ENCODE measurements at places on chromosomes 7 and 10.

GRCh38 chr7:128021366-128021765 is 9.9 kb downstream of the LRRC4 start:
- no peak for DNase-seq

DNA sequence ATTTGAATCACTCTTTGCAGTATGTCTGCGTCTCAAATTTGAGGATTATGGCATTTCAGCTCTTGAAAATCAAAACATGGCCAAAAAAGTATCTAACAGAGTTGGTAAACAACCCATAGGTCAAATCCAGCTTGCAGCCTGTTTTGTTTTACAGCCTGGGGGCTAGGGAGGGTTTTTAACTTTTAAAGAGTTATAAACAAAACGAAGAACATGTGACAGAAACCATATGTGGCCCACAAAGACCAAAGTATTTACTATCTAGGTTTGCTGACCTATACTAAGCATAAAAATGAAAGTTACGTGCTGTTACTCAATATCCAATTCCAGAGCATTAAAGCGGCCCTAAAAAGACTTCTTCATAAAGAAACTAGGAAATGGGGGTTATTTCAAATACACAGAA is 55.5 kb upstream of the STARD3NL start:
- no peak for DNase-seq

DNA sequence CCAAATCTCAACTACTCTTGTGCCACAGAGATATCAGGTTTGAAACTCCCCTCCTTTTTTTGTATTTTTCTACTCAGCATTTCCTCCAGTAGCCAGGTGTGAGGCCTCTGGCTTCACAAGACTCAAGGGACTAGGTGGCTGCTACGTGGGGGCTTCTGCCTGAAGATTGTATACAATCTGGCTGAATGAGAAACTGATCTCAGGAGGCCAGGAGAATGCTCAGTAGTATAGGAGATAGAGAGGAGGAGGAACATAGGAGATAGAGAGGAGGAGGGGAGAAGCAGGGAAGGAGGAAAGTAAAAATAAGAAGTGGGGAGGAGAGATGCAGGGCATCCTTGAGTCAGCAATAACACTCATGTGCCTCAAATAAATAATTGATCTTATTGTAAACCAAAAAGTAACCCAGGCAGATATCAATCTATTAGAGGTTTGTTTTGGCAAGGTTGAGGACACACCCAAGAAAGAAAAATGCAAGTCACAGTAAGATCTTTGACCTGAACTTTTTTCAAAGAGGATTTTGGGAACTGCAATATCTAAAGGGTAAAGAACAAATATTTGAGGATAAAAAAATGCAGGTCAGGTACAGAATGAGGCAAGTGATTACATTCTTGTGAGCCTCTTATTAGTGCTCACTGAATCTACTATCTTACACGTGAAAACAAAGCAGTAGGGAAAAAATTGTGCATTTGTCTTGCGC is 36.8 kb downstream of the AKR1C8 start:
- no peak for DNase-seq

GRCh38 chr7:78472519-78472918 is 673.9 kb downstream of the PHTF2 start:
- DNase-seq, result no peak

All from activated CD4-positive, CD25-positive, alpha-beta regulatory T cell treated with anti-CD3 and anti-CD28 coated beads, Interleukin-2, amount 50 U/mL, for 72 hours (primary cell).